Right renal cortex interstitium (tissue), 3 donors: ENCODE measurements at places on chromosomes 3 and 15. TPM values are rescaled to one million over a fixed set of nuclear protein-coding genes. Genes with fewer than 3 reads are reported as not detected.

Gene GOLGA8T
- polyA plus RNA-seq: not detected

DNA sequence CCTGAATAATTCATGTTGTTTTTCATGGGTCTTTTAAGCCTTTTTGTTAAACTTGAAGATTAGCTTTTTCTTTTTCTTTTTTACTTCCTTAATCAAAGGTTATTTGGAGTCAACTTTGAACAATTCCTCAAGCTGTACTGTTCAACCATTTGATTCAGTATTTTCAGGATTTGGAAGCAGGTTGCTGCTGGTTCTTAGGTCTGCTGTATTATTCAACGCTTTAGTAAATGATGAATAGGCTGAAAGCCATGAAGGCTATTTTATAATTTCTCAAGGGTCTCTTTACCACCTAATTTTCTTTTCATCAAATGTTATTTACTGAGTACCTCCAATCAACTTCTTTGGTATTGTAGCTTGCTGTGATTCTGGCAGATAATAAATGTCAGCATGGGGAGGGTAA is 45.8 kb upstream of the KBTBD8 start:
- no peak for DNase-seq

DNA sequence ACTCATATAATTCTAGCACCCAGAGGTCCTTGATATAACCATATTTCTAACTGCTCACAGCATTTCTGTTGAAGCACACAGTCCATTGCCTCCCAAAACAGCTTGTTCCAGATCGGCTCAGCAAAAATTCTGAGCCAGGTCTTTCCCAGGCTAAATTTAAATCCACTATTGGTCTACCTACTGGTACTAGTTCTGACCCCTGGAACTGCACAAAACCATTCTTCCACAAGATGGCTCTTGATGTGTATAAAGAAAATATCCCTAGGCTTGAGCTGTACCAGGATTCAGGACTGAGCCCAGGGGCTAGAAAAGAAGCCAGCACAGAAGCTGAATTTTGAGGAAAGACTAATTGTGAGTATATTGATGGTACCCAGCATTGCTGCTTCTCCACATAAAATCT is 75.4 kb upstream of the ABHD17C start:
- DNase-seq: no peak

- DNase-seq: no peak
Measured at GRCh38 chr3:23913182-23913581, 3.6 kb downstream of the NKIRAS1 start.

DNA sequence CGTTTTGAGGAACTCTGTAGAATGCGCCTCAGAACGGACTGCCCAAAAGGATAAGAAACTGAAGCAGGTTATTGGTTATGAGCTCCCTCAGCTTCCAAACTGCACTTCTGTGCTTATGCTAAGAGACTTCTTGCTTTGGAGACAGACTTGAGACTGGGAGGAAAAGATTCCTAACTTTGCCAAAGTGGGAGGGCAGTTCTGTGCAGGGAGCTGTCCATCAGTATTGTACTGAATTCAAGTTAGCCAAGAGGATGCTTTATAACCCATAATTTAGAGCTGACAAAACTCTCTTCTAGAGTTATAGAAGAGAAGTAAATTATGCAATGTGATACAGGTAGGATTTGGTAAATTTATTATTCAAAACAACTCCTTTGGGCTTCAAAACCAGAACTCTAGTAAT is 519.8 kb upstream of the GBE1 start:
- DNase-seq: no peak

DNA sequence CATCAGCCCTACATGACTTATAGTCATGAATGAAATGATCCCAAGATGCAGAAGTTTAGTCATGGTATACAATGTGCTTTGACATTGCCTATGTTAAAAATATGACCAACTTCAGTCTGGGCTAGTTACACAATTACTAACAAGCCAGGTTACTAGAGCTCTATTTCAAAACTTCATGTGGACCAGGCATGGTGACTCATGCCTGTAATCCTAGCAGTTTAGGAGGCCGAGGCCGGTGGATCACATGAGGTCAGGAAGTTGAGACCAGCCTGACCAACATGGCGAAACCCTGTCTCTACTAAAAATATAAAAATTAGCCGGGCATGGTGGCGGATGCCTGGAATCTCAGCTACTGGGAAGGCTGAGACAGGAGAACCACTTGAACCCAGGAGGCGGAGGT is 613.0 kb downstream of the CADM2 start:
- DNase-seq: no peak

- DNase-seq: no peak
Measured at GRCh38 chr15:89195836-89196235, 25.5 kb downstream of the RLBP1 start.
